NCI-H2081 treated with DMSO at 0.1 percent for 48 hours (cell line): ENCODE measurements at places on chromosomes 6 and 20.

DNA sequence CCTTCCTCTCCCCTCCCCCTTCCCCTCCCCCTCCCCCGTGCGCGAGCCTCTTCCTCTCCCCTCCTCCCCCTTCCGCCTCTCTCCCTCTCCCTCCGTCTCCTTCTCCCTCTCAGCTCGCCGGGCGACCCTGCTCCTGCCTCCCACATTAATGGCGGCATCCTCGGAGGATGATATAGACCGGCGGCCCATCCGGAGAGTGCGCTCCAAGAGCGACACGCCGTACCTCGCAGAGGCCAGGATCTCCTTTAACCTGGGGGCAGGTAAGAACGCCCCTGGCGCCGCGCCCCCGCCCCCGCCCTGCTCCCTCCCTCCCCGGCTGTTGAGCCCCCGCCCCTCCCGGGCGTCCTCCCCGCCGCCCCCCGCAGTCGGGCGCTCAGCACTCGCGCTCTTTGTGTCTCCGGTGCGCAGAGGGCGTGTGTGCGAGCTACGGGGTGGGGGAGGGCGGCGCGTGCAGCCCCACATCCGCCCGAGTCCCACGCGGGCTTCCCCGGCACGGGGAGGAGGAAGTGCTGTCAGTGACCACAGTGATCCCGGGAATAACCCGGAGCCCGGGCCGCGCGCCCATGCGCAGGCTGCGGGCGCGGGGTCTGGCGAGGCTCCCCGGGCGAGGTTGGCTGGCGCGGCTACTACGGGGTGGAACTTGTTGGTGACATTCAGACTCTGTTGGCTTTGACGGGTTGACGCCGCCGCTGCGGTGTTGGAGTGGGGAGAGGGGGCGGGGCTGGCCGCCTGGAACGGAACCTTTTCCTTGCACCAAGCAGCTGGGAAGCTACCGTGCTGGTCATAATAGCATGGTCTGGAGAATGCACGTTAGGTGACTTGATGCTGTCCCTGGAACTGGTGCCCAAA is 33.2 kb downstream of the PHACTR1 start:
- peak; percentile 9 for DNase-seq

- no peak for DNase-seq
Observed at GRCh38 chr6:142551274-142551811, 249.5 kb downstream of the ADGRG6 start.

DNA sequence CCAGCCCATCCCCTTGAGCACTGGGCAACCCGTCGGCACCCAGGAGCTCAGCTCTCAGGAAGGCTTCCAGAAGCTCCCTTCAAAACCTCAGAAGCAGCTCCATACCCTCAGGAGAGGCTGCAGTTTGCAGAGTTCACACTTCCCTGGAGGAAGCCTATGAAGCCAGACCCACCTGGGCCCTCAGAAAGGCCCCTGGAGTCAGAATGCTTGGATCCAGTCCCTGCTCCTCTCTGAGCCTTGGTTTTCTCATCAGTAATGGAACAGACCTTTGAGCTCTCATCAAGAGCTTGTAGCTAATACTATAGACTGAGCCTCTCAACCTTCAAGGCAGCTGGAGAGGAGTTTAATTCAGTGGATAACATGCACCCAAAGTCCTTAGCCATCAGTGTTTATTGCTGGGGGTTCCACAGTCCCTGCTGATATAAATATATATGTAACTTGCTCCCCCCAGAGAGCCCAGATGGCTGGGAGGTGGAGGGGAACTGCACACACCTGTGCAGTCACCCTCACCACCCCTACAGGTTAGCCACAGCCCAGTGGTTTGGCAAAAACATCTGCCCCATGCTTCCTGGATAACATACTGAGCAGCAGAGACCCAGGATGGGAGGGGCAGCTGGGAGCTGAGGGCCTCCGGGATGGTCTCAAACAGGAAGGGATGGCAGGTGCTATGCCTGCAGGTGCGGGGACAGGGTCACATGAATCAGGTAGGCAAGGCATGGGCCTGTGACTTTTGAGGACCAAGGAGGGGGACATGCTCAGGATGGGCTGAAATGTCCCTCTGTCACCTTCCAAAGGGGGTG is 120.1 kb downstream of the SNX5 start:
- no peak for DNase-seq

- DNase-seq: no peak
Observed at GRCh38 chr6:21533678-21534077, 59.9 kb upstream of the SOX4 start.

GRCh38 chr20:38001981-38002380 is 31.3 kb downstream of the TTI1 start:
- no peak for DNase-seq

- DNase-seq: no peak
Observed at GRCh38 chr6:128117916-128118315, 217.1 kb upstream of the THEMIS start.

DNA sequence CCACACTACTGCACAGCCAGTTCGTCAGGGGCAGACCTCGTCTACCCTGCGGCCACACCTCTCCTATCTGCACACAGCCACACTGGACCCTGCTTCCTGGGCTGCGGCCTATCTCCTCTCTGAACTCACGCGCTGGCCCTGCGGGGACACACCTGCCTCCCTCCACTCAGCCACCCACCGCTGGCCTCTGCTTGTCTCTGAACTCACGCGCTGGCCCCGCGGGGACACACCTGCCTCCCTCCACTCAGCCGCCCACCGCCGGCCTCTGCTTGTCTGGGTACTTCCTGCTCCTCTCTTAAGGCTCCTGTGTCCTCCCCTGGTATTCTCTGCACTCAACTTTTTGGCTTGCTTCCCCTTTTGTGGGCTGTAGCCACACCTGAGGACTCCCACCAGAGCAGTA is 52.3 kb downstream of the HUS1B start:
- DNase-seq: no peak

GRCh38 chr6:6201200-6201599 is 119.3 kb downstream of the F13A1 start:
- no peak for DNase-seq

DNA sequence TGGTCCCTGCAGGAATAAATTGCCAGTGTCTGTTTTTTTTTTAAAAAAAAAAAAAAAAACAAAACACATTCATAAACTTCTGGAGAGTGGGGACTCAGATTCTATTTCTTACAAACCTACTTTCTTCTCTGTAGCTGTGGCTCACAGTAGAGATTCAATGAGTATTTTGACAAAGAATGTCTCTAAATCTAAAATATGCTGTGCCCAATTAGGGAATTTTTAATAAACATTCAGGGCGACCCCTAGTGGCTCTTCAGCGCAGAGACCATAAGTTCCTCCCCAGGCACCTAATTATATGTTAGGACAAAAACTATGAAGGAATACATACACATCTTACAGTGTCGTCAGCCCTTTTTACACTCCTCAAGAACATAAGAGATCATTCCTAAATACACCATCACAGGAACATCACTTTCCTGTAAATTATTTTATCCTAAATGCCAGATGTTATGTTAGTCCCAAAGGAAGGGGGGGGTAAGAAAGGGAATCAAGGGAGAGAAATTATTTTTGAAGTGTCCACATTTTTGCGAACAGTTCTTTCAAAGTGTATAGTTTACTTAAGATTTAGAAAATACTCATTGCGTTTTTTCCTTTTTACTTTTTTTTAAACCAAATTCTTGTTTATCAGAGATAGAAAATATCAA is 21.8 kb upstream of the NAA20 start:
- no peak for DNase-seq

- no peak for DNase-seq
Observed at GRCh38 chr6:32713241-32713640, 27.9 kb upstream of the HLA-DQA2 start.

DNA sequence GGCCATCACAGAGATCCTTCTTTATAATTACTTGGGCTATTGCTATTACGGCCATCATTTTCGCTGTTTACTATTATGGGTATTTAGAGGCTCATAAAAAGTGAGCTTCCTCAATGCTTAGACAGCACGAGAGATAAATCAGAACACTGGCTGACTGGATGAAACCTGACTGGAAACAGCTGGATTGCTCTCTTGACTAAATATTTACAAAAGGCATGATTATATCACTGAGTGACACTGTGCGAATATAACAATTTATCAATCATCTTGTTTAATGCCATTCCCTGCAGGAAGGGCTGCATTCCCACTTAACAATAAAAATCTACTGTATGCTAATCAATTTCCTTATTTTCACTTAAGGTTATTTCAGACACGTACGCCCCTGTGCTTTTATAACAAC is 260.1 kb upstream of the ARID1B start:
- DNase-seq: no peak

GRCh38 chr6:5084781-5085647 is at the start of gene PPP1R3G:
PPP1R3G (plus strand) TSS chr6:5085341; CDS start chr6:5085486, 145 bp downstream.
- DNase-seq: no peak

DNA sequence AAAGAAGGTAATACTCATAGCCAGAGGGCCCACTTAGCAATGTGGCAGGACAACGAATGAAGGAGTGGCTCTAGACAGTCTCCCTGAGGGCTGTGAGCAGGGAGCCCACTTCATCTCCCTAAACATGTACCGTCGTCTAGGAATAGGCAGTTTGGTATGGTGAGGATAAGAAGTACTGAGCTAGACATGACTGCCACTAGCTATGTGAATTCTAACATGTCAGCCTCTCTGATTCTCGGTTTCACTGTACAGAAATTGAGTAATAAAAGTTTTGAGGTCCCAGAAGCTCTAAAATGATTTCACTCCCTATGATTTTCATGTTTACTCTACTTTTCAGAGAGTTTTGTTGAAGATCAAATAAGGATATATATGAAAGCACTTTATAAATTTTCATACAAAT is 107.1 kb downstream of the AHI1 start:
- DNase-seq: no peak

GRCh38 chr6:111813237-111813636 is 60.0 kb downstream of the FYN start:
- no peak for DNase-seq

GRCh38 chr6:79544299-79544927 is 7.2 kb upstream of the LCA5 start:
- DNase-seq: no peak

DNA sequence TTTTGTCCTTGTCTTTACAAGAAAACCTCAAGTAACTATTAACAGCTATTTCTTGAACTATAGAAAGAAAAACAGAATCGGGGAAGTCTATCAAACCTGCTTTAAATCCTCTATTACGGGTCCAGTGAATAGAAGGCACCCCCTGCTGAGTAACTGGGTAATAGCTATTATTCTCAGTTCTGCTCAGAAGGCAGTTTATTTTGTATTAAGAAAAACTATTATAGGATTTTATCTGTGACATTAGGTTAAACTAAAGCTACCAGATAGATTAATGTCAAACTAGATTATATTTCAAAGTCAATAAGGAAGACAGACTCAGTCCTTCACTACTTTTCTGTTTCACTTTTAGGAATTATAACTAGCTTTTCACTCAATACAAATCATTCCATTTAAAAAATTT is 93.7 kb downstream of the DST start:
- no peak for DNase-seq

GRCh38 chr20:37977338-37977737 is 55.9 kb downstream of the TTI1 start:
- DNase-seq: no peak

- no peak for DNase-seq
Observed at GRCh38 chr20:16615199-16615598, 42.0 kb upstream of the KIF16B start.

GRCh38 chr6:71236926-71237434 is 51.6 kb upstream of the OGFRL1 start:
- no peak for DNase-seq

DNA sequence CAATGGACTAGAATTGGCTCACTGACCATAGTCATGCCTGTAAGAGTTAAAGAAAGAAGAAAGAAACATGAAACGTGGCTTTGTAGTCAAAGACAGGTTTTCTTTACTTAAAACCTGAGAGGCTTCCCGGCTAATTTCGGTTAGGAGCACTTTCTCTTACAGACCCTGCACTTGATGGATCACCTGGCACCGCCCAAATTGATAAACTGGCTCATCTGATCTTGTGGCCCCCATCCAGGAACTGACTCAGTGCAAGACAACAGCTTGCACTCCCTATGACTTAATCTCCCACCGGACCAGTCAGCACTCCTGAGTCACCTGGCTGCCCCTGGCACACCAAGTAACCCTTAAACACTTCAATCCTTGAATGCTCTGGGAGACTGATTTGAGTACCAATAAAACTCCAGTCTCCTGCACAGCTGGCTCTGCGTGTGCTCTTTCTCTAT is 12.3 kb downstream of the TMEM14B start:
- DNase-seq: no peak

DNA sequence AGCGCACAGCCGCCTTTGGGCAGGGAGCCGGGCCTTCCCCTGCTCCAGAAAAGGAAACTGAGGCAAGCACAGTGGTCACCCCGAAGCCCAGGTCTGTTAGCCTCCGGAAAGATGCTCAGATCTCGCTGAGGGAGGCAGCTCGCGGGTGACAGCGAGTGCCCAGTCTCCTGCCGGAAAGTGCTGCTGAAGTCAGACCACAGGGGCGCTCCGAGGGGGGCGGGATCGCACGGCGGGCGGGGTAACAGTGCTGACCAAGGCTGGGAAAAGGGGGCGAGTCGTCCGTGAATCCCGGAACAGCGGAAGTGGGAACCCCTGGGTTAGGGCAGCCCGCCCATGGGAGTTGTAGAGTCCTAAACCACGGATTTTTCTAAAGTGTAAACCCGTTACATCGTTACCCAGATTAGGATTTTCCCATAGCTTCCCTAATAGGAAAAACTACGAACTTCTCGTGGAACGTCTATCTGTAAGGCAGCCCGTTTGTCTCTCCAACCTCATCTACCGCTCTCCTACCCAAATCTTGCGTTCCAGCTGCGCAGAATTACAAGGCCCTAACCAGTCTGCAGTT is 504 bp downstream of the VPS16 start:
- DNase-seq: no peak

GRCh38 chr20:40571639-40572038 is 117.4 kb downstream of the MAFB start:
- no peak for DNase-seq

DNA sequence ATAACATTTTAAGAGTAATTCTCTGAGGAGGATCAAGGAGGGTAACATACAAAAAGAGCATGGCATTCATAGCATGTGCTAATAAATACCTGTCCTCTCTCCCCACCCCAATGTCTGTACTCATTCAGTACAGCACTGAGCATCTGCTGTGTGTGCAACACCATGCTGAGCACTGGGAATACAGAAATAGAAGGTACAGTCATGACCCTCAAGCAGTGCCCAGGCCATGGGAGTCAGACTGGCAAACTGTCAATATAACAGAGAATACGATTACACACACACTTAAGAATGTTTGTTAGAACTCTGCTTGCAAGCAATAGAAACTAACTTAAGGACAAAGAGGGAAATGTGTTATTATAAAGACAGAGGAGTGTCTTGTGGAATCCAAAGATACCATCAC is 24.7 kb upstream of the ZFAND3 start:
- no peak for DNase-seq

DNA sequence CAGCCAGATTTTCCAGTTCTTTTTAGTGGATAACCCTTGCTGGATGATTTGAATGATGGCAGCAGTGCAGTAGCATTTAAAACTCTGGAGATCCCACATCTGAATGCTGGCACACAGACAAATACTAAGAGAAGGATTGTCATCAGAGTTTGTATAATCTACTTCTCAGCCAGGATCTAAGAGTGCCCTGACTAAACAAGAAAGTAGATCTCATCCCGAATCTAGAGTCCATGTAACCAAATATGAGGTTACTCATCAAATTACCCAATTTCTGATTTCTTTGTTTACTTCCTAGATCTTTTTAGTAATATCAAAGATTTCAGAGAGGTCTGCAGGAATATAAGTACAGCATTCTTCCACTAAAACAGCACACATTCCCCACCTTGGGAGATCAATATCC is 7.8 kb downstream of the TMC2 start:
- no peak for DNase-seq

GRCh38 chr6:115796061-115796460 is 264.6 kb downstream of the FRK start:
- DNase-seq: no peak

- DNase-seq: no peak
Observed at GRCh38 chr20:8254911-8255582, 123.0 kb downstream of the PLCB1 start.
